IPS DF 6.9 (cell line): ENCODE measurements at places on chromosomes 16 and 17.

DNA sequence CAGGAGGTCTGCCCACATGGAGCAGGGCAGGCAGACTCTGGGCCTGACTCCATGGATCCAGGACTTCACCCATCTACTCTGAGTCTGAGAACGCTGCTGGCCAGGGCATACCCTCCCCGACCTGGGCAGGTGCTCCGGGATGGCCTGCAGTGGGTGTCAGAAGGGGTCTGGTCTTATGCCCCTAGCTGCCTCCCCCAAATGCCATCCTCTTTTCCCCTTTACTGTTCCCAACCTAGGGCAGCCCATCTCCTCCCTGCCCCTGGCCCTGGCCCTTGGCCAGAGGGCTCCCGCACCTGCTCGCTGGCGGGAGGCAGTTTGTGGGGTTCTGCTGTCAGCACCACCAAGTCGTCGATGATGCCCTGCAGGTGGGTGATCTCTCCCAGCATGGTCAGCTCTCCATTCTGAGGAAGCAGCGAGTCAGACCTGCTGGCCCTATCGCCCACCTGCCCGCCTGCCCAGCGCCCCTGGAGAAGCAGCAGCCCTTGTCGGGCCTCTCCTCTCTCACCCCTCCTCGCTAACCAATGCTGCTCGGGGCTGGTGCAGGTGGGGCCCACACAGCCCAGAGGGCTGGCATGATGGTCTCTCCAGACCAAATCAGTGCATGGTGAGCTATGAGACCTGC is 8.2 kb downstream of the MTSS2 start:
- H3K27me3 ChIP-seq, result no peaks in the 10 kb centered on the region
- no peak overlapping the region for H3K27ac ChIP-seq
- no peaks in the 10 kb centered on the region; the same call in 1 of the 2 replicates for H3K4me1 ChIP-seq
- peaks cover 13% of the 10 kb centered on the region for H3K36me3 ChIP-seq
- H3K4me3 ChIP-seq, result no peak overlapping the region

GRCh38 chr17:39352511-39352910 is 48.9 kb downstream of the FBXL20 start:
- no peak for DNase-seq
- H3K27ac ChIP-seq, result no peak overlapping the region
- H3K27me3 ChIP-seq, result no peaks in the 10 kb centered on the region
- no peak overlapping the region for H3K4me3 ChIP-seq

GRCh38 chr17:49980703-49981197 is 11.8 kb downstream of the DLX4 start:
- peaks cover 7% of the 10 kb centered on the region for H3K4me1 ChIP-seq
- no peak overlapping the region for H3K4me3 ChIP-seq
- no peak overlapping the region for H3K27ac ChIP-seq
- H3K36me3 ChIP-seq, result no peaks in the 10 kb centered on the region

DNA sequence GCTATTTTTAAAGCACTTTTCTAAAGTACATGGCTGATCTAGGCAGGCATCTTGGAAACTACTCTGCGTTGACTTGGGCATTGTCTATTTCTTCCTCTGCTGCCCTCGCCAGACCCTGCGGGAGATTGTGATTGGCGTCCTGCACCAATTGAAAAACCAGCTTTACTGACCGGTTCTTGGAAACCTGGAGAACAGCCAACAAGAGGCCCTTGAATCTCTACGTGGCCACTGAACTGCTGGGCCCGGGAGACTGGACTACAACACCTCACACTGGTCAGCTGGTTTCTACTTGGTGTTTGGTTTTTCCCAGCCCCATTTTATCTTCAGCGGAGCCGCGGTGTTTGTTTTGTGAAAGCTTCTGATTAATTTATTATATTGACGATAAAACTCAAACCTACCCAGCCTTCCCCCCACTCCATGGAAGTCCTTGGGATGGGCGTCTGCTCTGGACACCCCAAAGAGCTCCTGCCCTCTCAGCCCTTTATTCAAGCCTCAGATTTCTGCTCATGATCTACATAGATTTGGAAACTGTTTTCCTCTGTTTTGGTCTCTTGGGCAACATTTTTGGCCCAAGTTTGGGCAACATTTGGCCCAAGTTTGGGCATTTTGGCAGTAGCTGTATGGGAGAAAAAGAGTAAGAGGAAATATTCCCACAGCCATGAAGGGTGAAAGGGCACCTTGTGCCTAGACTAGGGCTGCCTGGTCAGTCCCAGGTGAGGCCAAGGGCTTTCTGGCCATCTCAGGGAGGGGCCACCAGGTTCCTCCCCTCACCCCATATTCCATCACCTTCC is 4.7 kb downstream of the MLX start:
- no peak overlapping the region for H3K27ac ChIP-seq
- H3K4me3 ChIP-seq, result no peak overlapping the region
- H3K27me3 ChIP-seq, result no peaks in the 10 kb centered on the region
- peaks cover 40% of the 10 kb centered on the region for H3K36me3 ChIP-seq
- no peak for DNase-seq
- H3K4me1 ChIP-seq, result no peaks in the 10 kb centered on the region

DNA sequence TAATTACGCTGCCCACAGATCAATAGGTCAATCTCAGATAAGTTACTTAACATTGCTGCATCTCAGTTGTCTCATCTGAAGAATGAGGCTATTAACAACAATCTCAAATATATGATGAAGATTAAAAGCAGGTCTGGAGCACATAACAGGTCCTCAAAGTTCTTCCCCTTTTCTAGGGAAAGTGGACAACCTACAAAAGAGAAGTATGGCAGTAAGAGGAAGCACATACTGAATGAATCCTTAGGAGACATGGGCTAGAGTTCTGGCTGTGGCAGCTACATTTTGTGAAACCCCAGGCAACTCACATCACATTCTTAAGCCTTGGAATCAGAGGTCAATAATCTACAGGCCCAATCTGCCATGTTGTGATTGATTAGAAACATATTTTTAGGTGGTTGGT is 180.6 kb downstream of the PCTP start:
- no peaks in the 10 kb centered on the region for H3K27me3 ChIP-seq
- no peak for DNase-seq
- no peak overlapping the region for H3K4me3 ChIP-seq
- H3K36me3 ChIP-seq, result no peaks in the 10 kb centered on the region
- H3K27ac ChIP-seq, result no peak overlapping the region

DNA sequence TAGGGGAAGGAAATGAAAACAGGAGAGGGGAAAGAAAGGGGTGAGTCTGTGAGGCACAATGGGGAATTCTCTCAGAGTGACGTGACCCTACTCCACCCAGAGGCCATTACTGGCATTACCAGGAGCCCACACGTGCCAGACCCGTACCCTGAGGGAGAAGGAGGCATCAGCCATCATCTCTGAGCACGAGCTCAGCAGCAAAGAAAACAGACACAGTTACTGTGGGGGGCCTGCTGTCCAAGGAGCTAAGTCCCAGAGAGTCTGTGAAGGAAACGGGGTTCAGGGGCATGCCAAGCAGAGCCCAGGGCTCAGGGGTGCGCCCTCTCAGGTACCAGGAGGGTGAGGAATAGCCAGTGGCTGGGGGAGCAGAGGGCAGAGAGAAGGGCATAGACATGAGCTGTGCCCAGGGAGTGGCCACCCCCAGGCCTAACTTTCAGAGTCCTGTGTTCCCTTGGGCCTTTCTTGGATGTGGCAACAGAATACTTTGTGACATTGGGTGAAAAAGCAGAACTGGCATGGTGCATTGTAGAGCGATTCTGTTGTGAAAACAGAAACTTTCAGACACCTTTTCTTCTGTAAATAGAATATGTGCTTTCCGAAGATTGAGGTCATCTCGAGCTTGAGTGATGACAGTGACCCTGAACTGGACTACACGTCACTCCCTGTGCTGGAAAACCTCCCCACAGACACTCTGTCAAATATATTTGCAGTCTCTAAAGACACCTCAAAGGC is 11.3 kb downstream of the TAF1C start:
- peak; percentile 9 for DNase-seq
- peaks cover 21% of the 10 kb centered on the region for H3K36me3 ChIP-seq
- no peaks in the 10 kb centered on the region for H3K27me3 ChIP-seq

- DNase-seq, result no peak
- H3K4me1 ChIP-seq, result no peaks in the 10 kb centered on the region
- no peaks in the 10 kb centered on the region for H3K27me3 ChIP-seq
- H3K36me3 ChIP-seq, result no peaks in the 10 kb centered on the region
Observed at GRCh38 chr16:86848821-86849220, 270.5 kb downstream of the FOXL1 start.

DNA sequence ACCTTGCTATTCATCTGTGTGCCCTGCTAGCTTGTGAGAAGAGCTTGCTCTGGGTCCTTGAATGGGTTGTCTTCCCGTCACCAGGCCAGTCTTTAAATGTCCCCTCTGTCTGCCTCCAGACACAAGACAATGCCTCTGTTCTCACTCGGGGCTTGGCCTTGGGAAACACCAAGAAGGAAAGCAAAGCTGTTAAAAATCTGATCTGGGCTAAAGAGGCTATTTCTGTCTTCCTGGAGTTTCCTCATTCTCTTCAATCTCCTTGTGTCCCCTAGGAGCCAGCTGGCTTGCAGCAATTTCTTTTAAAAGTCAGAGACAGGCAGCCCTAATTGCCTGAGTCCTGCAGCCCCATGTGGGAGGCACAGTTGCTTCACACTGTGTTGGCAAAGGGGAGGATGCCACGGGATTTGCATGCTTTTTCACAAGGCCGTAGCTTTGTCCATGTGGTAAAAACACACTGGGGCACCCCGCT is 2.5 kb downstream of the DNAI2 start:
- H3K36me3 ChIP-seq, result no peaks in the 10 kb centered on the region
- no peaks in the 10 kb centered on the region; the same call in 1 of the 2 replicates for H3K27me3 ChIP-seq
- no peak overlapping the region for H3K27ac ChIP-seq

DNA sequence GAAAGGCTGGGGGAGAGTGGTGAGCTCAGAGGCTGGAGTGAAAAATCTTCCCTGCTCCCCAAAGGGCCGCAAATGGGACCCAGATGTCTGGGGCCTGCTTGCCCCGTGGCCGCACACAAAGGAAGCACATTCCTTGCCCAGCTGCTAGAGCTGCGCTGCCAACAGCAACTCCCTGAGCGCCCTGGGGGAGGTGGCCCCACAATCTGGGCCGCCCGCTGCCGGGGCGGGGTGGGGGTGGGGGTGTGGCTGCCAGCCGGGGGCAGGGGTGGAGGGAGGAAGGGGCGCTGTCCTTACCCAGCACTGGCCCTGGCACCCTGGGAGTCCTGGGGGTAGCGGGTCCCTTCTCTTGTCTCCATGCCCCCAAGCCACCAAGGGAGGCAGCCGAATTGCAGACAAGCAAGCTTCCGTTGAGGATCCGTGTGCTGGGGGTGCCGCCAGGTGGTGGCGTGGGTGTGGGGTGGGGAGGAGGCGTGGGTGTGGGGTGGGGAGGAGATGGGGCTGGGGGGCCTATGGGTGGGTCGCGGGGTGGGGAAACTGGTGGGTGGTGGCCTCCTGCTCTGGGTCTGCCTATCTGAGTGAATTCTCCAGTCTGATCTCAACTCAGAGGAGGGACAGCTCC is 48.4 kb upstream of the PABPN1L start:
- no peak for DNase-seq
- H3K4me3 ChIP-seq, result no peak overlapping the region

DNA sequence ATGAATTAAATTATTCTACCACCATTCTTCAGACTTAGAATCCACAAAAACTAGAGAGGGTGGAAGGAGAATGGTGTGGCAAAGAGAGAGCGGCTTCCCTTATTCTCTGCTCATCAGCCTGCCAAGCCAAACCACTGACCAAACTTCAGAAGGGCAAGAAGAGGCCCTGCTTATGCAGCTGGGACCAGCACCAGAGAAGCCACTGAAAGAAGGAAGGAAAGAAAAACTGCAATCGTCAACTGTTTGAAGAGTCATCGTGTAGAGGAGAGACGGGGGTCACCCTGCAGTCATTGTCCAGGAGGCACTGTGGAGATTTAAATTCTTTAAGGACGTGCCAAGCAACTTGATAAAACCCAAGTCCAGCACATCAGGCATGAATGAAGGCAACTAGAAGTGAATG is 15.6 kb downstream of the PMP22 start:
- no peak for DNase-seq
- no peak overlapping the region for H3K27ac ChIP-seq
- H3K36me3 ChIP-seq, result no peaks in the 10 kb centered on the region
- no peaks in the 10 kb centered on the region for H3K27me3 ChIP-seq

- no peak overlapping the region for H3K27ac ChIP-seq
- no peaks in the 10 kb centered on the region for H3K4me1 ChIP-seq
- no peak overlapping the region for H3K4me3 ChIP-seq
Observed at GRCh38 chr16:24854607-24855171, 8.9 kb downstream of the SLC5A11 start.

DNA sequence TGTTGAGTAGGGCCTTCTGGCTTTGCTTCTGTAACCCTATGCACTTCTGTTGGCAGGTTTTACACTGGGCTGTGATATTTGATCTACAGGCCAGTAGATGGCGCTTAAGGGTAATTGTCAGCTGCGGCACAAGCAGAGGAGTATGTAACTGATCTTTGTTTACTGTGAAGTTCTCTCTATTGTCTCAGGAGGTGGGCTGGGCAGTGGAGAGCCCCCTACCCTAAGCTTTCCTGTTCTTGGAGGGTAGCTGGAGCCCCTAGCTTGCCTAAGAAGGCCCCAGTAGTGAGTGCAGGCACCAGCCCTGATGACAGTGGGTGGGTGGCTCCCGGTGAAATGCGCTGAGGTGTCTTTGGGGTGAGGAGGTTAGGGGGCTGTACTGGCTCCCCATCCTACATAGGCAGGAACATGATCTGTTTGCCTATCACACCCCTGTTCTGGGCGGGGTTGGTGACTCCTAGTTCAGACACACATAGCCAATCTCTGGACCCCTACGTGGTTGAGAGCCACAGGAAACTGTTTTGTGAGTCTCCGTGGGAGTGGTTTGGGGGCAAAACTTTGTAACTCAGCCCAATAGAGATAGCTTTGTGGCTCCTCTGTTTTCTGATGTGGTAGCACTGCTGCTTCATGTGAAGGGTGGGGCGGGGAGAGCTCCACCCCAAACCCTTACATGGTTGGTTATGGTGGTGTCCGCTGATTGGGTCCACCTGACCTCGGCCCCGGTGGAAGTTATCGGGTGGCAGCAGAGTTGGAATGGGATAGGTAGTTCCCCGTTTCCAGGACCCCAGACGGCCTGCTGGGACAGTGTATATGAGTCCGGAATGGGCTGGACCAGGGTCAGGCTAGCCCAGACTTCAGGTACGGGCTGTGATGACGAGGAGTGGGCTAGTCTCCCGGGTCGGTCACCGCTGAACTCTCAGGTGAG is 60.4 kb downstream of the SLFN11 start:
- H3K4me1 ChIP-seq, result peaks cover 4% of the 10 kb centered on the region
- no peak overlapping the region for H3K27ac ChIP-seq
- H3K4me3 ChIP-seq, result peak overlapping the region; percentile 62; the same call in 1 of the 2 replicates
- no peaks in the 10 kb centered on the region for H3K36me3 ChIP-seq
- peaks cover 5% of the 10 kb centered on the region; the same call in 1 of the 2 replicates for H3K27me3 ChIP-seq
